ENCODE measurements at places on chromosomes 1 and 21.

- no peak for DNase-seq
Measured at GRCh38 chr1:172993640-172994039, 57.1 kb downstream of the TNFSF18 start.

DNA sequence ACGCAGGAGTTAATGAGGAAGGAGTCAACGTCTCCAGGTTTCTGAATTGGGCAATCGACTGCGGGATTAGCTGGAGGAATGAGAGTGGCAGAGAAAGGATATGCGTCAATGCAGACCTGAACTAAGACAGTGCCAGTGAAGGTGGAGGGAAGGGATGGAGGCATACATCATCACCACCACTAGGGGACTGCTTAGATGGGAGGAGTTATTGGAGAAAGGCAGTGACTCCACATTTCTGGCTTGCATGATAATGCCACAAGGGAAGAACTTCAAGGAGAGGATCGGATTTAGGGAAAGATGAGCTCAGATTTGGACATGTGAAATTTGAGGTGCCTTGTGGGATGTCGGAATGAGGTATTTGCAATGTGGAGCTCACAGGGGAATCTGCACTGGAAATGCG is 17.5 kb downstream of the VASH2 start:
- DNase-seq = no peak

- DNase-seq = no peak
Measured at GRCh38 chr1:37893673-37894072, 34.3 kb upstream of the MTF1 start.

- no peak for DNase-seq
Measured at GRCh38 chr1:24724345-24725208, 20.7 kb upstream of the CLIC4 start.

DNA sequence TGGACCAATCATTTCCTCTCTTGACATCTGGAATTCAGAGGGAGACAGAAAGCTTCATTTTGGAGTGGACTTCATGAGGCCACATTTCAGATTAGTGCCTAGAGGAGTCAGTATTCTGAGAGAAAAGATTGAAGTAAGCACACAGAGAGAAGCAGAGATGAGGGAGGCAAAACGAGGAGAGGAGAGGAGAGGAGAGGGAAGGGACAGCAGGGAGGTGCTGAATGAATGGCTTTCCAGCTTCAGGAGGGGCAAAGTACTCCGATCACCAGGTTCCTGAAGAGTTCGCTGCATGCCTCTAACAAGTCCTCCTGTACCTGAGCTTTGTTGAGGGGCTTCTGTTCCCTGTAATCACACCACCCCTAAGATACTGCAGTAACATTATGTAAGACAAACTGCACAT is 76.0 kb downstream of the NRIP1 start:
- no peak for DNase-seq

DNA sequence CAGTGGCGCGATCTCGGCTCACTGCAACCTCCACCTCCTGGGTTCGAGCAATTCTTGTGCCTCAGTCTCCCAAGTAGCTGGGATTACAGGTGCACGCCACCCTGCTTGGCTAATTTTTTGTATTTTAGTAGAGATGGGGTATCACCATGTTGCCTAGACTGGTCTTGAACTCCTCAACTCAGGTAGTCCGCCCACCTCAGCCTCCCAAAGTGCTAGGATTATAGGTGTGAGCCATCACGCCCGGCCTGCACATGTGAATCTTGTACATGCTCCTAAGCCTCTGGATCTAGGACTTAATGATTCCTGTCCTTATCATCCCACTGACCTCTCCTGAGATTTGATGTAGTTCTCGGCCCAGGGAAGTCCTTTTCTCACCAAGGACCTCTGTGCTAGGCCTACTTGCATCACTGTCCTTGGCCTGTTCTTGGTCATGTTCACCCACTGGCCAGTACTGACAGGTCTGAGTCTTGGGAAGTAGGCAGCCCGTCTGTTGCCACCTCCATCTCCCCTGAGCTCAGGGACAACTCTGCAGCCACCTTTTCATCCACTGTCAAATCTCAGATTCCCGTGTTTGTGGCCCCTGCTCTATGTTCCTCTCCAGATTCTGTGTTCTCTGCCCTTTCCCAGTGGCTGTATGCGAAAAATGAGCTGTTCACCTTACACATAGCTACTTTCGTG is 9.4 kb downstream of the HYI start:
- no peak for DNase-seq

- DNase-seq = no peak
Measured at GRCh38 chr1:111635324-111636009, 15.9 kb downstream of the RAP1A start.

DNA sequence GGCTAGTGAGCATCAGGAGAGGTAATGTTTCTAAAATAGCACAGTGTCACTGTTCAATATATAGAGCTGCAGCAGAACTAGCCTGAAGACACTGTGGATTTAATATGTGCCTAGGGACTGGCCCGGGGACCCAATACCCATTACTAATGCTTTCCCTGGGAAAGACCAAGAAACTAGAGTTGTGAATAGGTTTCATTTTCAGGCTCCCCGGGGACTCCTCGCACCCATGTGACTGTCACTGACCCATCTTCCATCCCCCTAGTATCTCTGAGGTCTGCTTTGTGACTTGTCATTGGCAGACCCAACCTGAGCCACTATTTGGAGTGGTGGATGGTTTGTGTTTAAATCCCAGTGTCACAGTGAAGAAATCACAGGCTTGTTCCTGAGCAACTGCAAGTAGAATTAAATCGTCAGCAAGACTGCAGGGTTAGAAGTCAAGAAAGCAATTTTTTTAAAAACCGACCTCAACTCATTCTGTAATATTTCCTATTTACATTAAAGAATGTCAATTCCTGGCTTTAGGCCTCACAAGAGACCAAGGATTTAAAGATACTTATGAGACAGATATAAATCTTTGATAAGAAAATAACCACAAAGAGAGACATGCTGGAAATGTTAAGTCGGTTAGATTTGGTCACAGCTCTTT is 130.0 kb upstream of the TNR start:
- no peak for DNase-seq

GRCh38 chr1:156877433-156878170 is 15.9 kb upstream of the PEAR1 start:
- no peak for DNase-seq

DNA sequence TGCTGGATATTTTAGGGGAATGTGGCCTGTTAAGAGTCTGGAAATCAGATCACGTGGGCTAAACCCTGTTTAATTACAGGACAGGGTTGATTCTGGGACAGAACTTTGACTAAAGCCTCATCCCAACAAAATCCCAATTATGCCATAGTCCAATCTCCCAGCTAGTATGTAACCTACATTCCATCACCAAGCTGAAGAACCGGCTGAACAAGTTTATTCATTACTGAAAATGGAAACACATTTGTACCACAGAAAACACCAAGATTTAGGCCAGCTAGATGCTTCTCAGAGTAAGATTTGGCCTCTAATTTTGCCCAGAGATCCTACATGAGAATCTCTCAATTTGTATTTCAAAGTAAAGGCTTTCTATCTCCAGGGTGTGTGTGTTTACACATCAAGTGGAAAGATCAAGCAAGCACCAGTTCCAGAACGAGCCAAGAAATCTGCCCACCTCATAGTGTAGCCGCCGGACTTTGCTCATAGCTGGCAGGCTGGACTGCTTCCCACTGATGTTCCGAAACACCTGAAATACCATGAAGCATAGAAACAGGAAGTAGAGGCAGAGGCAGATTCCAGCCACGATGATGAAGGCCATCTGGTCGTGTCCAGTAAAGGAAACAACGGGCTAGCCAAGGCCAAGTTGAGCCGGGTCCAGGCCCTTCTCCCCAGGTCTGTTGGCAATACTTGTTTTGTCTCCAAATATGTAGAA is 86.8 kb downstream of the WLS start:
- DNase-seq = no peak

- no peak for DNase-seq
Measured at GRCh38 chr21:34835526-34835925, 166.7 kb downstream of the CLIC6 start.

GRCh38 chr21:14737922-14738321 is 191.8 kb upstream of the SAMSN1 start:
- no peak for DNase-seq

DNA sequence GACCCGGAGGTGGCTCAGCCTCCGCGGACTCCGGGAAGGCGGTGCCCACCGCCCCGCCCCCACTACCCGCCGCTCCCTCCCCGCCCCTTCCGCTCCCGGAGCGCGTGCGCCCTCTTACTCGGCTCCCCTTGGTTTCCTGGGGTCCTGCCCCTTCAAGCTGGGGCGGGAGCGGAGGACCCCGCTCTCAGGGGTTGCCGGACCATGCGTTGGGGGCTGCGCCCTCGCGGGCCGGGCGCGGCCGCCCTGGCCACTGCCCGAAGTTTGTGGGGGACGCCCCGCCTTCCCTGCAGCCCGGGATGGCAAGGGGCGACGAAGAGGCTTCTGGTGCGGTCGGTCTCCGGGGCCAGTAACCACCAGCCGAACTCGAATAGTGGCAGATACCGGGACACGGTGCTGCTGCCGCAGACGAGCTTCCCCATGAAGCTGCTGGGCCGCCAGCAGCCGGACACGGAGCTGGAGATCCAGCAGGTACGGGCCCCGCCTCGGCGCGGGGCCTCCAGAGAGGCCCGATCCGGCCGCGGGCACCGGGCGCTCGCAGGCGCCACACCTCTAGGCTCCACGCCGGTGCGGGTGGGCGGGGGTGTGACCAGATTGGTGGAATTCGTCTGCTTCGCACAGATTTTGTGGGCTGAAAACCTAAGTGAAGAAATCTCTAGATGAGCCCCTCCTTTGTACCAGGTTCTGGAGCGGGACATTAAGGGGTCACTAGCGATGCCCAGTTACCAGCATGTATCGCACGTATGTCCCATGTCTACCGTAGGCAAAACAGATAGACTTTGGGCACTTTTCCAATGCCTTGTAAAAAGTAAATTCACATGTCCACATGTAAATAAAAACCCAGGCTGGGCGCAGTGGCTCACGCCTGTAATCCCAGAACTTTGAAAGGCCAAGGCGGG is at the start of gene IARS2:
IARS2 (plus strand) TSS at position 117 of the 896 bp plus-strand sequence; CDS start at position 202, 85 bp downstream.
- DNase-seq = peak; percentile 84

- DNase-seq = no peak
Measured at GRCh38 chr1:230191079-230191804, 124.2 kb downstream of the GALNT2 start.

DNA sequence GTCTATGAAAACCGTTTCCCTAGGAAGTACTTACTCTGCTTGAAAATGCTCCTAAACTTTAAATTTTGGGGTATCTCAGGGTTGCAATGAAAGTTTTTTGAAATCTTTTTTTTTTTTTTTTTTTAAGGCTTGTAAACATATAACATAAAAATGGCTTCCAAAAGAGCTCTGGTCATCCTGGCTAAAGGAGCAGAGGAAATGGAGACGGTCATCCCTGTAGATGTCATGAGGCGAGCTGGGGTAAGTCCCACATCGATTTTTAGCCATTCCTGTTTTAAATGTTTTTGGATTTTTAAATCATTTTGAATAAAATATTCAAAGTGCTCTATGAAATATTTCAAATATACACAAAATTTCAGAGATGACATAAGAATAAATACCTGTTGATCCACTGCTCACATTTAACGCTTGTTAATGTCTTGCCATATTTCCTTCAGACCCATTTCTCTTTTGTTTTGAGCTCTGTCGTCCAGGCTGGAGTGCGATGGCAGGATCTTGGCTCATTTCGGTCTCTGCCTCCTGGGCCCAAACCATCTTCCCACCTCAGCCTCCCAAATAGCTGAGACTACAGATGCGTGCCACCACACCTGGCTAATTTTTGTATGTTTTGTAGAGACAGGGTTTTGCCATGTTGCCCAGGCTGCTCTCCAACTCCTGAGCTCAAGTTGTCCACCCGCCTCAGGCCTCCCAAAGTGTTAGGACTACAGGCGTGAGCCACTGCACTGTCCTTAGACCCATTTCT is 1.3 kb downstream of the PARK7 start:
- DNase-seq = no peak

GRCh38 chr1:52059321-52059720 is 3.2 kb downstream of the BTF3L4 start:
- DNase-seq = no peak

- no peak for DNase-seq
Measured at GRCh38 chr21:28590676-28591075, 402.0 kb downstream of the LTN1 start.

DNA sequence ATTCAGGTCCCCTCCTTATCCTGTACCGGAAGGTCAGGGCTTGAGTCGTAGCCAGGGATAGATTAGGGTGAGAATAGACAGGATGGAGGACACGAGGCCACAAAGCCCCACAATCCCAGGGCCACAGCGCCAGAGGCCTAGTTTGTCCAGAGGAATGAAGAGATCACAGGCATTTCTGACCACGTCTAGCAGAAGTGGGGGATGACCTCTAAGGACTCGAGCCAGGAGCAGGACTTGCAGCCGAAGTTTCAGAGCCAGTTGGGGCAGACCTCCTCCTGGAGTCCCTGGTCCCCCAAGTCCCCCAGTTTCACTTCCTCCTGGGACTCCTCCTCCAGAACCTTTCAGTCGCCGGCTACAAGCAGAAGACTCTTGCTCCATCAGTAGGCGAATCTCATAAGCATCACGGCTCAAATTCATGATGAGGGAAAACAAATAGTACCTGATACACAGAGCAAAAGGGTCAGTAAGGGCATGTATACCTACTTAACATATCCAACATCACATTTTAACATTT is 2.3 kb upstream of the ITGA10 start:
- no peak for DNase-seq

DNA sequence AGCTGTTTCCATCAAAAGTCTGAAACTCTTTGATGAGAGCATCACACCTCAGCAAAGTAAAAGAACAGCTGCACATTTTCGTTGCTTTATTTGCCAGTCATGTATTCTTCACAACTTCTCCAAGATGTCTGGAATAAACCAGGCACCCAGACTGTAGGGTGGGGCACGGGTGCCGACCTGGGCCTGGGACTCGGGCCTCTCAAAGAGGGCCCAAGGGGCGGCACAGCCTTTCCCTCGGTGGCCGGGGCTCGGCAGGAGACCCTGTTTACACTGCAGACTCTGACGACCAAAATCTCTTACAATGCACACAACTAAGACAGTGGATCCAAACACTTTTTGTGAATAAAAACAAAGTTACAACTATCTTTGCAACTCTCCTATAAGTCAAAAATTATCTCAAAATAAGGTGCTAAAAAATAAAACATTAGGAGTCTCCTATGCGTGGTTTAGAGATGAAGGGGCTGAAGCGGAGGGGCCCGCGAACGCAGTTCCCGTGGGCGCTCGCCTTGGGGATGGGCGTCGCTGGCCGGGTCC is 696 bp downstream of the LSS start:
- DNase-seq = no peak

DNA sequence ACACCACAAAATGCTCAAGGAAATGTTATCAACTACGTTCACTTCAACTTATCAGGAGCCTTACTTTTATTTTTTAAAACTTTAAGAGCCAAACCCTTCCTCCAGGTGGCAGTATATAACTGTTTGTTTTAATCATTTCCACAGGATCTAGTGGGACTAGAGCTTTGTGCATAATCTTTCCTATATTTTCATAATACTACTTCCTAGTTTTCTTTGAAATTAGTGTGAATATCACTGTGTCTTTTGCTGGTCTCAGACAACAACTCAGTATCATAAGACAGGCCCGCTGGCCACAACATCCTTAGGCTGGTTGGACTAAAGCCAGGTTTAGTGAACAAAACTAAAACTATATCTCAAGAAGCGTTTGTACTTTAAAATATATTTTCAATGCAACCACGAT is 145.5 kb downstream of the TIAM1 start:
- no peak for DNase-seq

GRCh38 chr1:28506907-28507246 is 1.0 kb downstream of the RCC1 start:
- DNase-seq = no peak

- DNase-seq = peak; percentile 56
Measured at GRCh38 chr1:99146129-99146848, 118.0 kb upstream of the PLPPR4 start.

- DNase-seq = peak; percentile 77
Measured at GRCh38 chr1:66542811-66543767, 9.1 kb downstream of the SGIP1 start.
